Melanocyte of skin (primary cell): ENCODE measurements at places on chromosomes 5 and 9. TPM values are rescaled to one million over a fixed set of nuclear protein-coding genes. Genes with fewer than 3 reads are reported as not detected.

Gene FAT2
- total RNA-seq: 1.1 and 2.4 TPM in 2 replicates

Gene IFNK
- total RNA-seq: not detected in 2 replicates

Gene AMBP
- total RNA-seq: not detected in 2 replicates

Gene DPYSL3
- total RNA-seq: 10.3 and 15.9 TPM in 2 replicates

Gene MYMK
- not detected in 2 replicates for total RNA-seq

Gene SLCO4C1
- total RNA-seq: under 0.01 TPM in 2 replicates

Gene RNF183
- not detected in 2 replicates for total RNA-seq

Gene HEMGN
- total RNA-seq: not detected in 2 replicates

Gene PCDHGB6
- 1.4 and 2.9 TPM in 2 replicates for total RNA-seq

Gene LYSMD3
- total RNA-seq: 11.7 and 14.2 TPM in 2 replicates

Gene TTC23L
- total RNA-seq: under 0.01 and 0.62 TPM in 2 replicates

Gene PCDHA5
- total RNA-seq: under 0.01 TPM in 1 of 2 replicates, not detected in the other

Gene PCDH12
- total RNA-seq: 0.33 and 0.62 TPM in 2 replicates

Gene CATSPER3
- not detected in 2 replicates for total RNA-seq

Gene HAVCR1
- total RNA-seq: not detected in 2 replicates

Gene ROR2
- under 0.01 TPM in 1 of 2 replicates, not detected in the other for total RNA-seq

Gene OBP2B
- not detected in 2 replicates for total RNA-seq

Gene DAB2IP
- total RNA-seq: 33.7 and 38.2 TPM in 2 replicates

Gene IFNA21
- not detected in 2 replicates for total RNA-seq

Gene LRRC14B
- not detected in 2 replicates for total RNA-seq

Gene ARL14EPL
- not detected in 2 replicates for total RNA-seq

Gene S100Z
- total RNA-seq: not detected in 2 replicates

Gene TRPM3
- total RNA-seq: 0.33 and 0.46 TPM in 2 replicates

Gene EQTN
- total RNA-seq: 0.34 TPM in 1 of 2 replicates, not detected in the other

Gene EIF4E1B
- not detected in 2 replicates for total RNA-seq

Gene SLC36A2
- total RNA-seq: not detected in 2 replicates

Gene SHC3
- 0.34 and 1.1 TPM in 2 replicates for total RNA-seq

Gene TMEFF1
- total RNA-seq: under 0.01 and 0.31 TPM in 2 replicates

Gene MEIKIN
- not detected in 2 replicates for total RNA-seq

Gene TNFSF8
- not detected in 2 replicates for total RNA-seq

Gene LCP2
- 0.36 and 1.0 TPM in 2 replicates for total RNA-seq

Gene NUDT12
- 13.7 and 19.9 TPM in 2 replicates for total RNA-seq

Gene OGN
- under 0.01 TPM in 1 of 2 replicates, not detected in the other for total RNA-seq

Gene CORO2A
- total RNA-seq: 4.5 and 7.3 TPM in 2 replicates

Gene AMACR
- total RNA-seq: 11.0 and 18.4 TPM in 2 replicates

Gene EPB41L4B
- under 0.01 and 0.36 TPM in 2 replicates for total RNA-seq

Gene CAPSL
- not detected in 2 replicates for total RNA-seq

Gene DOLK
- total RNA-seq: 34.1 and 34.5 TPM in 2 replicates

Gene SYNPO
- 3.9 and 4.0 TPM in 2 replicates for total RNA-seq

Gene TAF9
- 90.2 and 106 TPM in 2 replicates for total RNA-seq

Gene PRLR
- under 0.01 TPM in 2 replicates for total RNA-seq

Gene KYAT1
- 9.6 and 12.3 TPM in 2 replicates for total RNA-seq

Gene SFXN1
- 81.8 and 124 TPM in 2 replicates for total RNA-seq

Gene DIPK1B
- 8.6 and 21.4 TPM in 2 replicates for total RNA-seq

Gene F2RL1
- total RNA-seq: 0.15 and 0.33 TPM in 2 replicates

Gene PCDHGA11
- total RNA-seq: 3.7 and 4.8 TPM in 2 replicates

Gene CNTRL
- 11.6 and 12.0 TPM in 2 replicates for total RNA-seq

Gene GABRP
- 0.15 and 0.33 TPM in 2 replicates for total RNA-seq

Gene RFX3
- 2.3 and 3.7 TPM in 2 replicates for total RNA-seq

Gene KCNN2
- 2.4 and 9.8 TPM in 2 replicates for total RNA-seq

Gene TXNDC8
- total RNA-seq: not detected in 2 replicates

Gene OR1Q1
- total RNA-seq: not detected in 2 replicates

Gene STOML2
- 137 and 187 TPM in 2 replicates for total RNA-seq

Gene NME5
- total RNA-seq: 9.1 and 12.7 TPM in 2 replicates

Gene CNTFR
- not detected in 2 replicates for total RNA-seq

Gene ZDHHC11B
- 0.31 TPM in 1 of 2 replicates, not detected in the other for total RNA-seq

Gene BNC2
- 86.9 and 117 TPM in 2 replicates for total RNA-seq

Gene NAIF1
- 7.3 and 7.4 TPM in 2 replicates for total RNA-seq
